ENCODE measurements at places on chromosomes 5 and 9. TPM values are rescaled to one million over a fixed set of nuclear protein-coding genes. Genes with fewer than 3 reads are reported as not detected.
A peak's percentile ranks its signal among the peaks of the same experiment; 100 is the strongest.

GRCh38 chr9:32968101-32969011 lies 33.1 kb downstream of the APTX start:
- DNase-seq: peak; percentile 41

- no peak for DNase-seq
Observed at GRCh38 chr9:4686112-4686511, 6.7 kb downstream of the CDC37L1 start.

DNA sequence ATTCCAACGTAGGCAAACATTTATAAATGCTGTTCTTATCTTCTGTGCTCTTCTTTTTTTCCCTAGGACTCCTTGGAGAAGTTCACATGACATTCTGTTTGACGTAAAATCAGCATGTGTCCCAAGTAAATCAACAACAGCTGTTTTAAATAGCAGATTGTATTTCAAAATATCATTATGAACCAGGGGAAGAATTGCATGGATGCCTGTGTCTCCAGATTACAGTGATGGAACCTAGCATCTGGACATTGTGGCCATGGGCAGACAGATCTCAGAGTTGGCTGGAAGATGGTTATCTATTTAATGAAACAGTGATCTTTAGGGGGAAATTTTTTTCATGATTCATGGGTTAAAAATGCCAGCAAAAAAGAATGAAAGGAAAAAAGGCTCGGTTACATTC lies 222.0 kb downstream of the MAN2A1 start:
- no peak for DNase-seq

DNA sequence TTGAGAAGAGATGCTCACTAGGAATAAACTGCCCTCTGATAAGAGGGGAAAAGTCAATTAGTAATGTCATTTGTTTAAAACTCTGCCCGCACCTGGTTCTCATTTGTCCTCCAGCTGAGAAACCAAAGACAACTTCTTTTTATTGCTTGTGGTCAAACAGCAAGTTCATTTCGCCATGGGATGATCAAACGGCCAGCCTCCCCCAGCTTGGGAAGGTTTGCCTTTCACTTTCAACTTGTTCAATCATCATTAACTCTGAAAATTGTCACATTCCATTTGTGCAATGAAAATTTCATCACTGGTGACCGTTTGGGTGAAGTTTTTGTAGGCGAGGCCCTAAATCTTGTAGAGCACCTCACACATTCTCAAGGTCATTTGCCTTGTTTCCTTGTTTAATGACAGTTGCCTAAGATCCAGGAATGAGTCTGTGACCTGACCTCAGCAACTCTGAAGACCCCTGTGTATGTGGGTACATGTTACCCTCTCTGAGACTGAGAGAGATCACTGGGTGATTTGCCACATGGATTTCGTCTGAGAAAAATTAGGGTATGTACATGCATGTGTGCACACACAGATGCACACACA lies 117.7 kb downstream of the MARCHF3 start:
- no peak for DNase-seq

GRCh38 chr9:131784748-131785501 lies 45.0 kb upstream of the RAPGEF1 start:
- DNase-seq: no peak

DNA sequence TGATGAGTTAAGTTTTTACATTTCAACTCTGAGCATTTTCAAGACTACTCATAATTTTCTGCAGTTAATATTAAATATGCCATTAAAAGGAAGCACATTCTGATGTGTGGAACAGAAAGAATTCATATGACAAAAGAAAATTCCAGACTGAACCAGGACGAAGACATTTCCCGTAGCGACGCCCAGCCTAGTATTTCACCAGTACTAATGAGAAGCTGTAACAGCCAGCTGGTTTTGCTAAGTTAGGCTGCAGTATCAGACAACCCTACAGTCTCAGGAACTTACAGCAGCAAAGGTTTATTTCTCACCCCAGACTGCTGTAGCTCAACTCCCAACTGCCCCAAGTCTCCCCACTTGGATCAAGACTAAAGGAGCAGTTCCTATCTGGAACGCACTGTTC lies 91.6 kb downstream of the TMEM174 start:
- no peak for DNase-seq

DNA sequence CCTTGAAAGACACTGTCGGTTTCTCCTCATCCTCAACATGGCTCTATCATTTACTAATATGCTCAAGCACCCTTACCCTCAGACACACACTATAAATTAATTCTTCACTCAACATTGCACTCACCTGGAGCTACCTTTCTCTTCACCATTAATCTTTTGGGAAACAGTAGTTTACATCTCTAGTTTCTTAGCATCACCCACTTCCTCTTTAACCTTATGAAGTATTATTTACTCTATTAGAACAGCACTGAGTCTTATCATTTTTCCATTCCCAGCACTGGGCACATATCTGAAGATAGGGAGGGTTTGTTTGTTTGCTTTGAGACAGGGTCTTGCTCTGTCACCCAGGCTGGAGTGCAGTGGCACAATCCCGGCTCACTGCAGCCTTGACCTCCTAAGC lies 213.5 kb downstream of the SMARCA2 start:
- DNase-seq: no peak

- no peak for DNase-seq
Observed at GRCh38 chr9:99833735-99834134, 12.1 kb downstream of the NR4A3 start.

- DNase-seq: no peak
Observed at GRCh38 chr9:122228568-122229484, at the start of gene LHX6. Gene LHX6 (minus strand): TSS chr9:122228957. CDS start chr9:122228740, 217 bp downstream.

- DNase-seq: no peak
Observed at GRCh38 chr5:80600943-80601693, 31.0 kb upstream of the ANKRD34B start.

- no peak for DNase-seq
Observed at GRCh38 chr9:38177680-38178079, 108.7 kb upstream of the SHB start.

DNA sequence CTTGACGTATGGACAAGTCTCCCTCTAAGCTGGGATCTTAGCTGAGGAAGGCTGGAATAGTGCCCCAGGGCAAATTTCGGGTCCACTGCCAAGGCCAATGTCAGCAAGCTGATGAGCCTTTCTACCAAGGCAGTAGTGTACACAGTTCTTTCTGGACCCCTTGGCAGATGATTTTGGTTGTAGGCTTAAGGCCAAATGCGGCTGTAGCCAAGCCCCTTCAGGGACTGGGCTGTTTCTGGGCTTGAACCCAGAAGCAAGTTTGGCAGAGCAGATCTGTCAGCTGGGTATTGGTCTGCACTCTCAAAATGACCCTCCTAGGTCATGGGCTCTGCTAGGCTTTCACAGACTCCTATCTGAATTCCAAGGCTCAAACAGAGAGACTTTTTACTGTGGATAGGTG lies 121.6 kb downstream of the ADAMTSL1 start:
- DNase-seq: no peak

DNA sequence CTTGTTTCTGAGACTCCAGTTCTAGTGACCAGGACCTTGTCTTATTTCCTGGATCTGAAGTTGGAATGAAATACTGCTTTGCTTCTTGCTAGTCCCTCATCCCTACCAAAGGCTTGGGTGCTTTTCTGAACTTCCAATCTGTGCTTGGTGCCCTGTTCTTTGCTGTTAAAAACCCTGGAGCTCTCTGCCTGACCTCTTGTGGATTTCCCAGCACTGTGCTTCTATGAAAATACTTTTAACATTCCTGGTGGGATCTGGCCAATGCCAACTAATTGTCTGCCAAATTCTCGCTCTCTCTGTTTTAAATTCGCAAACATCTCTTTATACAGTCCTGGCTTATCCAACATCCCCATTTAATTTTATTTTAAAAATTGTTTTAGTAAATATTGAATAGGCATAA lies 26.7 kb upstream of the CSNK1G3 start:
- DNase-seq: no peak

DNA sequence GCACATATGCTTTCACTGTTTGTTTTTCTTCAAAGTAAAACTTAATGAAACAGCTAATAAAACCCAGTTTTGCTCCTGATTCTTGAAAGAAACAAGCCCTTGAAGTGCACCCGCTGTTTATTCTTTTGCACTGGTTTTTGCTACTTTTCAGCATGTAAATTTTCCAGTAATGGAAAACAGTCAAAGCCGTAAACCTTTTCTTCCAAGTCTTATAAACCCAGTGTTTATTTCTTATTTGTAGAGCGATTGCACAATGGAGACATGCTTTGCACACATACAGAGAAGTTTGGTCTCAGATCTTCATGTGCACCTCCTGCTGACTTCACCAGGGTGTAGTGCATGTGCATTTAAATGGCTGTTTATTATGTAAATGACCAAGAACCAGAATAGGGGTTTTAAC lies 51.8 kb downstream of the ATG10 start:
- DNase-seq: no peak

DNA sequence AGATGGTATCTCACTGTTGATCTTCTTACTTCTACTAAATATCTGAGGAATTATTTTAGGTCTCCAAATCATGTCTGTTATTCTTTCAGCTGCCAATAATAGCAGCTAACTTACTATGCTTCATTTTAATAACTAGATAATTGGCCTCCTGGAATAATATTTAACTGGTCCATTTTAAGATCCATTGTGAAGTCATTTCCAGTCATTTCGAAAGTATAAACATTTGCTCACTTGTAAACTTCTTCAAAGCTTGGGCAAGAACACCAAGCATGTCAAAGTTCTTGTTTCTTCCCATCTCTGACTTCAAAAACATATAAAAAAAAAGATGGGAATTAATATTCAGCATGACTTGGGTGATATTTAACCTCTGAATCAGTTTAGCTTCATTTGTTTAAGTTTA lies 61.4 kb upstream of the MRPS30 start:
- no peak for DNase-seq

GRCh38 chr5:73496984-73497457 lies 1.2 kb upstream of the BTF3 start:
- no peak for DNase-seq

DNA sequence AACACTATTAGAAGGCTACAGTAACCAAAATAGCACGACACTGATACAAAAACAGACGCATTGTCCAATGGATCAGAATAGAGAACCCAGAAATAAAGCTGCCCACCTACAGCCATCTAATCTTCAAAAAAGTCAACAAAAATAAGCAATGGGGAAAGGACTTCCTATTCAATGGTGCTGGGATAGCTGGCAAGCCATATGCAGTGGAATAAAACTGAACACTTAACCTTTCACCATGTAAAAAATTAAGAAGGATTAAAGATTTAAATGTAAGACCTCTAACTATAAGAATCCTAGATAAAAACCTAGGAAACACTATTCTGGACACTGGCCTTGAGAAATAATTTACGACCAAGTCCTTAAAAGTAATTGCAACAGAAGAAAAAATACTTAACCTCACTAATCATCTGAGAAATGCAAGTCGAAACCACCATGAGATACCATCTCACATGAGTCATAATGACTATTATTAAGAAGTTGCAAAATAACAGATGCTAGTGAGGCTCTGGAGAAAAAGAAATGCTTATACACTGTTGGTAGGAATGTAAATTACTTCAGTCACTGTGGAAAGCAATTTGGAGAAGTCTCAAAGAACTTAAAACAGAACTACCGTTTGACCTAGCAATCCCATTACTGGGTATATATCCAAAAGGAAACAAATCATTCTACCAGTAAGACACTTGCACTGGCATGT lies 203.3 kb upstream of the CDH9 start:
- DNase-seq: no peak

GRCh38 chr5:91848453-91848852 lies 465.3 kb upstream of the ARRDC3 start:
- no peak for DNase-seq

GRCh38 chr9:121820286-121821005 lies 169.0 kb downstream of the DAB2IP start:
- DNase-seq: no peak

DNA sequence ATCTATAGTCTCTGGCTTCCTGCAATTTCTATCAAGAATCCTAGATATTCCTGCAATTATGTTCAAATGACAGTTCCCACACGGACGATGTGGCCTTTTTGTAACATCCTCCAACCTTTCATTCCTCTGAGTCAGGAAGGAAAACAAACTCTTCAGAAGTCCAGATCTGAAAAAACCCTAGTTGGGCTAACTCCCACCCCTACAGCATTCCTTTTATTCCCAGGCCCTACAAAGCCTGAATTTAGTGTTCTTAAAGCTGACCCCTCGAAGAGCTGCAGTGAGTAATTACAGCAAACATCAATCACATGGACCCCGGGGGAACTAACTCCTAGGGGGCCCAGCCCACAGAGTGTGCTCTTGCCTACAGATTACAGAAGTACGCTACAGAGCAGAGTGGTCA lies 99.7 kb downstream of the SERINC5 start:
- DNase-seq: no peak

GRCh38 chr5:6287176-6287575 lies 91.2 kb downstream of the MED10 start:
- no peak for DNase-seq

DNA sequence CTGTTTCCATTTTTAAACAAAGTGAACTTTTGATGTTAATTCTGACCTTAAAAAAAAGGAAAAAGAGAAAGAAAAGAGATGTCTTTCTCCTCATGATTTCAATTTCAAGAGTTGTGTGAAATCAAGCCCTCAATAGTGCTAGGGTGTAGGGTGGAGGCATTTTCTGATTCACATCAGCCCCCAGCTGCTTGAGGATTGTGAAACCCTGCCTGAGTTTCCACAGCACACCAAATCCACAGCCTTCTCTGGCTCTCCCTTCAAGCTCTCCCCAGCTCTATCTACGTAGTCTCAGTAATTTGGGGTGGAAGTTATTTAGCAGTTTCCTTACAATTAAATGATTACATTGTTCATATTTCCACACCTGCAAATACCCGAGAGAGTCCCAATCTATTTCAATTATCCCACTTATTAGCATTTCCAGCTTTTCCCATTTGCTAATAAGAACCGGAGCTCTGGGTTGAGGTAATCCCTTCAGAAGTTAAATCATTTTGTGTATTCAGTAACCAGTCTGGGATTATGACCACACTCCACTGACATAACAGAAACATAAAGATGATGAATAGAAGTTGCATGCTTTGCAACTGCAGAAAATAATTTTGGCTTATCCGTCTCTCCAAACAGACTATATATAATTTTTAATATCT lies 54.9 kb downstream of the MTX3 start:
- DNase-seq: no peak

DNA sequence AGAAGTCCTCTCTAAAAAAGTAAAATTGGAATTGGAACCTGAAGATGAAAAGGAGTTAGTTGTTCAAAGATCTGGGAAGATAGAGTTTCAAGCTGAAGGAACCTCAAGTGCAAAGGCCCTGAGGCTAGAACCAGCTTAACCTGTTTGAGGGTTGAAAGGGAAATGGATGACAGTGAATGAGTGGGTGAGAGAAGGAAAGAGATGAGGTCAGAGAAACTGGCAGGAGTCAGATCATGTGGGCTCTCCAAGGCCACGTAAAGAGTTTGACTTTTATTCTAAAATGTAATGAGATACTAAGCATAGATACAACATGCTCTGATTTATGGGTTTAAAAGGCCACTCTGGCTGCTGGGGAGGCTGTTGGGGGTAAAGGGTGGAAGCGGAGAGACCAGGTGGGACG lies 2.5 kb upstream of the RAD23B start:
- DNase-seq: no peak

GRCh38 chr5:81826128-81826527 lies 75.2 kb upstream of the SSBP2 start:
- no peak for DNase-seq

GRCh38 chr5:173866858-173867679 lies 21.1 kb upstream of the CPEB4 start:
- DNase-seq: no peak

Gene LAMC3
- total RNA-seq: 3.7 TPM

Gene UGT3A2
- total RNA-seq: not detected

Gene FIBCD1
- not detected for total RNA-seq

Gene C5
- 0.90 TPM for total RNA-seq

Gene CTXN3
- total RNA-seq: not detected

Gene FST
- total RNA-seq: 1.1 TPM

Gene S100Z
- total RNA-seq: 1.1 TPM

Gene ARID3C
- total RNA-seq: not detected

Gene FER
- 19.6 TPM for total RNA-seq

Gene CBY3
- 0.66 TPM for total RNA-seq

Gene BDP1
- 40.7 TPM for total RNA-seq

Gene PTGES
- total RNA-seq: not detected

Data from T-cell (primary cell).